Testis (tissue), 5 donors: ENCODE measurements at places on chromosomes 1 and 21. TPM values are rescaled to one million over a fixed set of nuclear protein-coding genes. Genes with fewer than 3 reads are reported as not detected.

DNA sequence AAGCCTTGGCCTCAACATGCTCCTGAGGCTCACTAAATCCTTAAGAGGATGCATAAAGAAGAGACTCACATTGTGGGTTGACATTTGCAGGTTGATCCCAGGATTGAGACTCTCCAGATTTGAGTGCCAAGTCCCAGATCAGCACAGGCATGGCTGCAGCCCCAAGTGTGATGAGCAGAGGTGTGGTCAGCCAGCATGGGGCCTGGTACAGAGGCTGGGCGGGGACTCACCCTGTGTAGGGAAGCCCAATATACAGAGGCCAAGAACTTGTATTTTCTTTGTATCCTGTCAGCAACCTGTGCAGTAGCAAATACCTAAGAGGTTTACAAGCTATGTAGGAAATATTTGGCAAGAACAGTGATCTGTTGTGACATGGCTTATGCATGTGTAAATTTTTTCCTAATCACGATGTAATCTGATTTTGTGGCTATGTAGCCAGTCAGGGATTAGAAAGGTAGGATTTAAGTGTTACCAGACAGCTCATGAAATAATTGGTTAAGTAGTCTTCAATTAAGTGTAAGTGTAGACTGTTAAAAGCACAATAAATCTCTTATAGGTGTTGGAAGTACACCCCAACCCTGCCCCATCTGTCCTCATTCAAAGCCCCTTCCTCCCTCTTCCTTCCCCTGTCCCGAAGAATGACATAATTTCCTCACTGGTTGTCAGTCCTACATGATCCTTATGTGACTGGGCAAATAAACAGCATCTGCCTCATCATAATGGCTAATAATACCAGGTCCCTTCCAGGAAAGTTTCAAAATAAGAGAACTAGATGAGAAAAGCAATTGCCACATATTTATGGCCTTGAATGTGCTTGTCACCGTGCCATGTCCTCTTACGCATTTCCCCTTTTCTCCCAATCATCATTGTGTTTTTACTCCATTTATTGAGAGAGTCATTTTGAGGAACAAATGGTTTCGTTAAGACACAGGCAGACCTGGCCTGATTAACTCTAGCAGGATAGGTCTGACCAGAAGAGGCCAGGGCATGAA is 120.9 kb downstream of the HLX start:
- DNase-seq: no peak

DNA sequence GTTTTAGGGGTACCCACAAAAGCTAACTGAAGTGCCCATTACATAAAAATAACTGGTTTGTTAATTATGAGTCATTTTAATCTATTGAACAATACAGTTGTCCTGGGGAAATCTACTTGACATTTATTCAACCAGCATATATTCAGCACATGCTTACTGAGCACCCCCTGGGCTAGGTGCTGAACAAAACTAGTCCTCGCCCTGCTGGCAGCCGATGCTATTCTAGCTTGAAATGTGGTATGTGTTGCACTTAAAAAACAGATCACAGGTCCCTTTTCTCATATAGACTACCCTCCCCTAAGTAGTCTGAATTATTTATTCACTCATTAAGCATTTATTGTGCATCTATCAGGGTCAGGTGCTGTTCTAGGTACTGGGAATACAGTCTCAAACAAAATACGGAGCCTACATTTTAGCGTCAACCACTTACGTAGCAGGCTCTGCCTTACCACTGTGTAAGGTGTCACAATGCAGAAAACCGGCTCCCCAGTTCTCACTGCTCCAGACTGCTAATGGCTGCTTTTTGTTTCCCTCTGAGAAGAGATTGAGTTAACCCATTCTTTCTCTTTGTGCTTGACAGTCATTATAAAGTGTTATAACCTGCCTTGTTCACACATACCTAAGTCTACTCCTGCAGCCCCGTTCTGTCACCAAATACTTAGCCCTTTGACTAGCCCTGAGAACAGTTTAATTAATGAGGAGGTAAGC is 57.1 kb downstream of the ADCY10 start:
- DNase-seq: no peak

DNA sequence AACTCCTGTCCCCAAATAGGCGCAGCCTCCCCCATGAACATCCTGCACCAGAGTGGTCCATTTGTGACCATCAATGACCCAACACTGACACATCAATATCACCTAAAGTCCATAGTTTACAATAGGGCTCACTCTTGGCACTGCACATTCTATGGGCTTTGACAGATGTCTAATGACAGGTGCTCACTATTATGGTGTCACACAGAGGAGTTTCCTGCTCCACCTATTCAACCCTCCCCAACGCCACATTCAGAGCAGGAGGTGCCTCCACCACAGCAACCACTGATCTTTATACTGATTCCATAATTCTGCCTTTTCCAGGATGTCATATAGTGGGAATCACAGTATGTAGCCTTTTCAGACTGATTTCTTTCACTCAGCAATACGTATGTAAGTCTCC is 24.2 kb downstream of the GNG4 start:
- no peak for DNase-seq

GRCh38 chr1:198258491-198258890 is 101.7 kb downstream of the NEK7 start:
- no peak for DNase-seq

GRCh38 chr1:84846387-84846786 is 46.6 kb downstream of the LPAR3 start:
- no peak for DNase-seq

The NBPF9 gene
- polyA plus RNA-seq: 18.1 TPM
